ENCODE measurements at places on chromosomes 16 and 17. TPM values are rescaled to one million over a fixed set of nuclear protein-coding genes. Genes with fewer than 3 reads are reported as not detected.

DNA sequence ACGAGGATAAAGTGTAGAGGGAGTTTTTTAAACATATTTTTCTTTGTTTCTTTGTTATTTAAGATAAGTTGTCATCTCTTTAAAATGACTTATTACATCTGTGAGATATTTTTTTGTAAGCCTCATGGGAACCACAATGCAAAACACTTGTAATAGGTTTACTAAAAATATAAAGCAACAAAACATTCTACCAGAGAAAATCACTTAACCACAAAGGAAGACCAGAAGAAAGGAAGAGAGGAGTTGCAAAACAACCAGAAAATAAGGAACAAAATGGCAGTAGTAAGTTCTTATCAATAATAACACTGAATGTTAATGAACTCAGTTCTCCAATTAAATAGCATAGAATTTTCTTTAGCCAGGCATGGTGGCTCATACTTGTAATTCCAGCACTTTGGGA is 22.9 kb downstream of the DHRS7B start:
- no peak for DNase-seq
- H3K36me3 ChIP-seq, result no peaks in the 10 kb centered on the region
- H3K27me3 ChIP-seq, result no peaks in the 10 kb centered on the region
- H3K4me1 ChIP-seq, result no peaks in the 10 kb centered on the region
- H3K4me3 ChIP-seq, result no peak overlapping the region

DNA sequence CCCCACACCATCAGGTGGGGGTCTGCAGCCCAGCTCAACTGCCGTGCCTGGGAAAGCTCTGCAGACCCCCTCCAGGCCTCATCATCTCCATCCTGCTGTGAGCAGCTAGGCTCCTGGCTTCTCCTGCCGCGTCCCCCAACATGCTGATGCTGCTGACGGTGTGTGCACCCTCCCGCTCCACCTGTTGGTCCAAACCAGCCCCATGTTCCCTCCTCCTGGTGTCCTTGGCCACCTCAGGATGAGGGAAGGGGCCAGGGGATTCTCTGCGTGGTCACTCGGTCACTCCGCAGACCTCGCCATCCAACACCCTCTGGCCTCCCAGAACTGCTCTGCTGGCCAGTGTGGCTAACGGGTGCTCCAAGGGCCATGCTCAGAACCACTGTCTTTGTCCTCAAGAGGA is 368.6 kb downstream of the FOXL1 start:
- DNase-seq, result no peak
- H3K4me1 ChIP-seq, result no peaks in the 10 kb centered on the region
- H3K36me3 ChIP-seq, result no peaks in the 10 kb centered on the region
- no peak overlapping the region for H3K27ac ChIP-seq

DNA sequence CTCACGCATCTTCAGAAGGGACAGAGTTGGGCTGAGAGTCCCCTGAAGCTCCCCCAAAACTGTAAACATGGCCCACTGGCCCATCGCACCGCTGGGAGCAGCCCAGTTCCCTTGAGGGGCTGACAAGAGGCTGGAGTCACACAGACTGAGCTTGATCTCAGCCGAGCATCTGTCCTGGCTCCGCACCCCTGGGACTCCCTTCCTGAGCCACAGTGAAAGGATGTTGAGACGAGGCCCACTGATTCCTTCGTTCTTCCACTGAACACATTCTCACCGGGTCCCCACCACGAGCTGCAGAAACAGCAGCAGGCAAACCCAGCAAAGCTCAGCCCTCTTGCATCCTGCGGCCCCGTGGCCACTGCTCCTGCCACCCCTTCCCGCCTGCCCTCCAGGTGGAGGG is 145.9 kb upstream of the CIBAR2 start:
- H3K4me3 ChIP-seq, result no peak overlapping the region
- no peaks in the 10 kb centered on the region for H3K36me3 ChIP-seq
- no peaks in the 10 kb centered on the region for H3K4me1 ChIP-seq
- H3K27ac ChIP-seq, result no peak overlapping the region
- DNase-seq, result no peak

GRCh38 chr16:57745768-57746167 is 10.2 kb downstream of the KATNB1 start:
- no peak overlapping the region for H3K4me3 ChIP-seq
- H3K27ac ChIP-seq, result no peak overlapping the region
- DNase-seq, result no peak
- no peaks in the 10 kb centered on the region for H3K36me3 ChIP-seq

DNA sequence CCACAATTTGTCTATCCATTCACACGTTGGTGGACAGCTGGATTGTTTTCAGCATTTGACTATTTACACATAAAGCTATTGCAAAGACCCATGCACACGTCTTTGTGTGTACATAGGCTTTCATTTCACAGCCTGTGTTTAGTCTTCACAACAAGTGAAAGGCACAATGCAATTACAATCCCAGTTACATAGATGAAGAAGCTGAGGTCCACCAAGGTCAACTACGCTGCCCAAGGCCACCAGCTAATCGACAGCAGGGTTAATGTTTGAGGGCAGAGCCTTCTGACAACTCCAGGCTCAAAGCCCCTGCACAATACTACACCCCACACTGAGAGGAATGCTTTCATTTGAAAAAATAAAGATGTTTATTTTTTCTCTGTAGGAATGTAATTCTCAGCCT is 93.6 kb upstream of the CDH13 start:
- no peaks in the 10 kb centered on the region for H3K27me3 ChIP-seq
- H3K36me3 ChIP-seq, result no peaks in the 10 kb centered on the region
- H3K4me1 ChIP-seq, result no peaks in the 10 kb centered on the region
- no peak overlapping the region for H3K4me3 ChIP-seq
- no peak for DNase-seq

DNA sequence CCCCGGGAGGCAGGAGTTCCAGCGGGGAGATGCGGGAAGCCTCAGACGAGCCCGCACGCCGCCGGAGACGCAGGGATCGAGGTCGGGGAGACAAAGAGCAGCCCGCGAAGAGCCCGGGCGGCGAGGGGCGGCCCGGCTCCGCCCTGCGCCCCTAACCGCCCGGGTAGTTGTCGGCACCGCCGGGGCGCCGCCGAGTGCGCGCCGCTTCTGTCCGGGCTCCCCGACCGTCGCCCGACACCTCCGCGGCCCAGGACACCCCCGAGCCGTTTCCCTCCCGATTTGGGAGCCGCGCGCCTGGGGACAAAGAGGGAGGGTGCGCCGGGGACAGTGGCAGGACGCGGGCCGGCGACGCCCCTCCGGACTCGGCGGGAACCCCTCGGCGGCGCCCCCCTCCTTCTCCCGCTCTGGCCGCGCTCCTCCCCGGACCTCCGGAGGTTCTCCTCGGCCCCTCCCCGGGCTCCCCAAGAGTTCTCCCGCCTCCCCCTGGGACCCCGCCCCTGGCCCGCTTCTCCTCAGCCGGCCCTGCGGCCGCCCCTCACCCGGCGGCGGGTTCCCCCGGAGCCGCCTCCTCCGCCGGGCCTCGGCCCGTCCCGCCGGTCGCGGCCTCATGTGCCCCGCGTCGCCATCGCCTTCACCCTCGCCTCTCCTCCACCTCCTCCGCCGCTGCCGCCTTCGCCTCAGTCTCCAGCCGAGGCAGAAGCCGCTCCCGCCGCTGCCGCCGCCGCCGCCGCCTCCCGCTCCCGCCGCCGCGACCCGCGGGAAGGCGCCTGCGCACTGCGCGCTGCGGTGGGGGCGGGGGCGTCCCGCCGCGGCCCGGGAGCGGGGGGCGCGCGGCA is at the start of gene GJC1:
Gene GJC1, minus strand, starts transcription at position 765 of the 836 bp plus-strand sequence. CDS start 24,470 bp downstream, outside the sequence.
- H3K27me3 ChIP-seq, result no peaks in the 10 kb centered on the region
- H3K27ac ChIP-seq, result no peak within 1 kb of the TSS
- H3K4me1 ChIP-seq, result no peaks in the 10 kb centered on the region
- H3K4me3 ChIP-seq, result peak within 1 kb of the TSS; percentile 47
- no peaks in the 10 kb centered on the region for H3K36me3 ChIP-seq
- DNase-seq, result peak; percentile 36

DNA sequence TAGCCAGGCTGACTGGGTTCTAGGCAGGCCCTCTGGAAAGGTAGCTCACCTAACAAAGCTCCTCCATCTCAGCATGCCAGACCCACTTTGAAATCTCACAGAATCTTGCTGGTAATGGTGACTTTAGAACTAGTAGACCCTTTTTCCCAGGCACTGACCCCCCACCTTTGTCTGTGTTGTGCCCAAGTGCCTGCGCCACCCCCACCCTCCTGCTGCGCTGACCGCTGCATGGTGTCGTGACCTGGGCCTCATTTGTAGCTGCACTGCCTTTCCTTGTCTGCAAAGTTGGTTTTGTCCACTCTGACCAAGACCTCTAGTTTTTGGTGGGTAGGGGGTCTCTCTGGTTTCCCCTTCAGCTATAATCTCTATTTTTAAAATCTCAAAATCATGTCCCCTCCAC is 6.8 kb downstream of the ATXN1L start:
- no peak overlapping the region for H3K27ac ChIP-seq

DNA sequence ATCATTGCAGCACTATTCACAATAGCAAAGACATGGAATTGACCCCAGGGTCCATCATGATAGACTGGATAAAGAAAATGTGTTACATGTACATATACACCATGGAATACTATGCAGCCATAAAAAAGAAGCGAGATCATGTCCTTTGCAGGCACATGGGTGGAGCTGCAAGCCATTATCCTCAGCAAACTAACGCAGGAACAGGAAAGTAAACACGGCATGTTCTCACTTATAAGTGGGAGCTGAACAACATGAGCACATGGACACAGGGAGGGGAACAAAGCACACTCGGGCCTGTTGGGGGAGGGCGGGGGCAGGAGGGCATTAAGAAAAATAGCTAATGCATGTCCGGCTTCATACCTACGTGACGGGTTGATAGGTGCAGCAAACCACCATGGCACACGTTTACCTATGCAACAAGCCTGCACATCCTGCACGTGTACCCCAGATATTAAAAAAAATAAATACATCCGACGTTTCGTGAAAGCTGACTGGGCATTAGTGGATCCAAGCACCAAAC is 28.9 kb downstream of the ZNF778 start:
- H3K36me3 ChIP-seq, result no peaks in the 10 kb centered on the region
- H3K4me3 ChIP-seq, result no peak overlapping the region
- peaks cover 10% of the 10 kb centered on the region for H3K4me1 ChIP-seq
- no peak for DNase-seq

GRCh38 chr17:35766903-35767510 is 6.3 kb downstream of the C17orf50 start:
- H3K27me3 ChIP-seq, result no peaks in the 10 kb centered on the region
- H3K4me1 ChIP-seq, result peaks cover 6% of the 10 kb centered on the region
- no peak overlapping the region for H3K4me3 ChIP-seq
- DNase-seq, result peak; percentile 63
- no peaks in the 10 kb centered on the region for H3K36me3 ChIP-seq
- no peak overlapping the region for H3K27ac ChIP-seq

GRCh38 chr17:13643180-13643579 is 41.5 kb upstream of the HS3ST3A1 start:
- no peaks in the 10 kb centered on the region for H3K4me1 ChIP-seq
- no peak for DNase-seq
- no peaks in the 10 kb centered on the region for H3K36me3 ChIP-seq
- H3K27me3 ChIP-seq, result no peaks in the 10 kb centered on the region

DNA sequence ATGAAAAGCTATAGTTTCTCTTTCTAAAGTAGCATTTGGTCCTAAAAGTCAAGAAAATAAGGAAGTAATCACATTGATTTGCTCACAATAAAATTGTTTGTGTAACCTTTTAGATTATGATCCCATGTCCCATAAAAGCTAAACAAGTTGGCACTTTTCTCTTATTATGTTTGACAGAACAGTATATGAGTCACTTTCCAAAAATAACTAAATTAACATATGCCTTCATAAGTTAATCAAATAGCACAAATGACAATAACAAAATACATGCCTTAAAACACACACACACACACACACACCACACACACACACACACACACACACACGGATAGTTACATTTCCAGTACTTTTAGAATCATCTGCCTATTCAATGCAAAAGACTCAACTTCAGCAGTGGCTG is 2.8 kb downstream of the MED13 start:
- DNase-seq, result no peak
- no peaks in the 10 kb centered on the region for H3K36me3 ChIP-seq
- no peak overlapping the region for H3K27ac ChIP-seq
- H3K4me3 ChIP-seq, result no peak overlapping the region

- H3K4me1 ChIP-seq, result no peaks in the 10 kb centered on the region
- no peaks in the 10 kb centered on the region for H3K36me3 ChIP-seq
- no peak overlapping the region for H3K4me3 ChIP-seq
- no peaks in the 10 kb centered on the region for H3K27me3 ChIP-seq
- H3K27ac ChIP-seq, result no peak overlapping the region
Observed at GRCh38 chr16:87780385-87780989, 14.7 kb upstream of the KLHDC4 start.

DNA sequence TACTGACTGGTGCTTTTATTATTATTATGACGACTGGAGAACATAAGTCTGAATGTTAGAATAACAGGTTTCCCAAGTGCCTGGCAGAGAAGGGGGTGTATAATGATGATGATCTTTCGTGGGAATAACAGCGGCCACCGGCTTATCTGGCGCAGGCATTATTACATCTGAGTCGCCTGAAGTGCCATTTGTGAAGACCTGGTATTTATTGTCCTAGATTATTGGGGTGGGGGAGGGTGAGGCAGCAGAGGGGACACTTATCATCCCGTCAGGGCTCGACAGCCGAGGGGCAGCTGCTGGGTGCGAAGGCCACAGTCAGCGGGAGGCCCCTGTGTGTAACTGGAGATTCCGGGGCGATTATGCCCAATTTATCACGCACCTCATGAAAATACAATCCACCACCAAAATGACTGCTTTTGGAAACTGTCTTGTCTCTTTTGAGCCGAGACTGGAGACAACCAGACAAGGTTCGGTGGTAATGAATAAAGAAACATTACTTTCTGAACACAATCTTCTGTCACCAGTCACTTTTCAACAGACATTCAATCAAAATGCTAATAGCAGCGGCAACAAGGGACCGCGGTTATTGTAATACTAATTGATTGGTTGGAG is 199.3 kb downstream of the CCDC182 start:
- no peaks in the 10 kb centered on the region for H3K4me1 ChIP-seq
- H3K27ac ChIP-seq, result no peak overlapping the region
- no peak for DNase-seq

GRCh38 chr17:40176754-40177110 is 538 bp upstream of the RAPGEFL1 start:
- peak; percentile 52 for DNase-seq
- H3K27ac ChIP-seq, result no peak overlapping the region
- H3K27me3 ChIP-seq, result no peaks in the 10 kb centered on the region
- H3K4me1 ChIP-seq, result peaks cover 29% of the 10 kb centered on the region
- no peak overlapping the region for H3K4me3 ChIP-seq

DNA sequence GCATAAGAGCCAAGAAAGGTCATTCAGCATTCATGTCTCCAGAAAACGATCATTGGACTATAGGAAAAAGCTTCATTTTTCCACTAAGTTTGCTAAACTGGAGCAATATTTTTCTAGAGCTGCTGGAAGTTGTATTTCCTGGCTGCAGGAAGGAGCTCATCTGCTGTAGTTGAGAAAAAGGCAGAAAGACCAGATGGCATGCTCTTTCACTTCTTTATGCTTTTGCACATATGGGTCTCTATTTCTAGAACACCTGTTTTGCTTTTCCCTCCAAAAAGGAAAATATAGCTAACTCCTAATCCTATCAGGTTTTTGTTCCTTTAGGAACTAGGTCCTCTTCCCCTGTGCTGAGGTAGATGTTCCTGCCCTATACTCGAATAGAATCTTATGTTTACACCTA is 61.9 kb upstream of the HLF start:
- no peak overlapping the region for H3K4me3 ChIP-seq
- no peak overlapping the region for H3K27ac ChIP-seq
- H3K4me1 ChIP-seq, result no peaks in the 10 kb centered on the region
- DNase-seq, result no peak

- no peak overlapping the region for H3K27ac ChIP-seq
- no peaks in the 10 kb centered on the region for H3K27me3 ChIP-seq
- peak; percentile 76 for DNase-seq
- H3K4me3 ChIP-seq, result peak overlapping the region; percentile 25
- peaks cover 31% of the 10 kb centered on the region for H3K4me1 ChIP-seq
Observed at GRCh38 chr17:82031885-82032627, 578 bp downstream of the RAC3 start.

FOXC2 gene
- not detected for total RNA-seq

KRTAP2-3 gene
- not detected for total RNA-seq

ITGA2B gene
- 0.37 TPM for total RNA-seq

KLHL10 gene
- not detected for total RNA-seq

PRRT2 gene
- total RNA-seq, result 0.15 TPM

CDC6 gene
- 1.0 TPM for total RNA-seq

Data from right lobe of liver (tissue), 6 donors.